Bronchial epithelial cell (primary cell): ENCODE measurements at places on chromosomes 6 and 20. TPM values are rescaled to one million over a fixed set of nuclear protein-coding genes. Genes with fewer than 3 reads are reported as not detected.
A peak's percentile ranks its signal among the peaks of the same experiment; 100 is the strongest.

DNA sequence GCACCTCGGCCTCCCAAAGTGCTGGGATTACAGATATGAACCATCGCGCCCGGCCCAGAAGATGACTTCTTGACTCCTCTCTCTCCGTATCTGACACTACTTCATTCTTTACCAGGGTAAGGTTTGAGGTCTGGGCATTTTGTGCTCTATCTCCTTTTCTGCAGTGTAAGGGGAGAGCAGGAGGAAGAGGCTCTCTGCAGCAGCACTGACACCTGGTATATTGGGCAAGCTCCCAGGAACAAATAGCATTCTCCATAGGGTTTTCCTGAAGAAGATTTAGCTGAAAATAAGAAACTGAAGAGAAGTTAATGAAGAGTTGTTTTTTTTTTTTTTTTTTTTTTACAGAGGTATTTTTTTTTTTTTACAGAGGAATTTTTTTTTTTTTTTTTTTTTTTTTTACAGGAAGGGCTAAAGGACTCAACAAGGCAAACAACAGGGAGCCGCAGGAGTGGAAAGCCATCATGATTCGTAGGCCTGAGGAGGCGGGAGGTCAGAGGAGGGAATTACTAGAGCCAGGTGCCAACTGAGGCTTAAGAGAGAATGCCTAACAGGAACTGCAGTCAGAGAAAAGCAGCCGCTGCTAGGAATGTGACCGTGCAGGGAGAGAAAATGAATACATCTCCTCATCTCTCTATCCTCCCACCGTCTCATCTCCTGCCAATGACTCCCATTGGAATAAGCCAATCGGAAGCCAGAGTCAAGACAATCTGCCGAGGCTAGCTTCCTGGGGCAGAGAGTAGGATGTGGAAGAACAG is 34.7 kb upstream of the ADGRF4 start:
- DNase-seq = peak; percentile 41

Gene HLA-DRB5
- not detected in 2 replicates for total RNA-seq

Gene PRDM1
- 5.3 and 9.6 TPM in 2 replicates for total RNA-seq

DNA sequence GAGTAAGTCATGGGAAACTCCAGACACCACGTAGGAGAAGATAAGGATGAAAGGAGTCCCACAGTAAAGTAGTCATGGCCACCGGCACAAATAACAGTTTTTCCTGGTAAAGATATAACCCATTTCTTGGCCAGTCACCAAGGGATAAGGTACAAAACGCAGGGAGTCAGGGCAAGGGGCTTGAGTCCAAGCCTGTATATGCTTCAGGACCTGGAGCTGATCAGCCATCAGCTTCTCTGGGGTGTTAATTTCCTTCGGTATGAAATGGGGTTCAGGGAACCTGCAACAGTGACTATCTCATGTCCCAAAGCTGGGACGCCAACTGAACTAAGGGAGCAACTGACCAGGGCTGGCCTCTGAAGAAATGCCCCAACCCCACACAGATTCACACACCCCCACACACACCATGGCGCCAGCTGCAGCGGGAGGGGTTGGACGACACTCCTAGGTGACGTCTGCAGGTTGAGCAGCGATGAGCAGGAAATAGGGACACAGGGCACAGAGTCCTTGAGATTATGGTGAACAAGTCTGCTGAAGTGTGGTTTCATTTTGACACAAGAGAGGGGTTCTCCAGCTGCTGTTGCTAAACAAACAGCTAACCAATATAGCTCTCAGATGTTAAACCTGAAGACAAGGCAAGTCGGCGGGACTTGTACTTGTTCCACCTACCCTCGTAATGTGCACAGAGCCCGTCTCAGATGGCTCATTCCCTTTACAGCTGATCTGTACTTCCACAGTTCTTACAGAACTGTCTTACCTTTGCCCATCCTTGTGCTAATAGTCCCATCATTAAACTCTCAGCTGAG is 7.4 kb upstream of the ADTRP start:
- no peak for DNase-seq

- DNase-seq = no peak
Observed at GRCh38 chr6:97055743-97056142, 131.2 kb downstream of the KLHL32 start.

GRCh38 chr6:71509191-71510005 is 220.8 kb downstream of the OGFRL1 start:
- DNase-seq = no peak

GRCh38 chr6:35382015-35382414 is 39.7 kb downstream of the PPARD start:
- DNase-seq = no peak

- DNase-seq = no peak
Observed at GRCh38 chr6:130931683-130932082, 104.5 kb downstream of the SMLR1 start.

- no peak for DNase-seq
Observed at GRCh38 chr20:35478804-35479472, 23.5 kb downstream of the CEP250 start.
